ENCODE measurements at places on chromosomes 7 and 10.

DNA sequence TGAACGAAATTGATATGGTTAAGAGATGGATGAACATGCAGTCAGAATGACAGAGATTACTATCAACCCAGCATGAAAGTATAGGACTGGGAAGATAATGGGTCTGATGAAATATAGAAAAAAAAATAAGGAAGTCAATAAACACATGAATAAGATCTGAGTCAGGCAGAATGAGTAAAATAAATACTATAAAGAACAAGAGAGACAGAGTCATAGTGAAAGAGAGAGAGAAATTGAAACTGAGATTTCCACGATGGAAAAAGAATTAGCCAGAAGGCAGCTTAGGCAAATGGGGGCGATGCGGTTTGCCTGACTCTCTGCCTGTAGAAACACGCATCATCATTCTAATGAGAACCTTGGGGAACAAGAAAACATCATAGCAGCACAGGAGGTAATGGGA is 26.6 kb downstream of the SEMA3D start:
- no peak for DNase-seq

DNA sequence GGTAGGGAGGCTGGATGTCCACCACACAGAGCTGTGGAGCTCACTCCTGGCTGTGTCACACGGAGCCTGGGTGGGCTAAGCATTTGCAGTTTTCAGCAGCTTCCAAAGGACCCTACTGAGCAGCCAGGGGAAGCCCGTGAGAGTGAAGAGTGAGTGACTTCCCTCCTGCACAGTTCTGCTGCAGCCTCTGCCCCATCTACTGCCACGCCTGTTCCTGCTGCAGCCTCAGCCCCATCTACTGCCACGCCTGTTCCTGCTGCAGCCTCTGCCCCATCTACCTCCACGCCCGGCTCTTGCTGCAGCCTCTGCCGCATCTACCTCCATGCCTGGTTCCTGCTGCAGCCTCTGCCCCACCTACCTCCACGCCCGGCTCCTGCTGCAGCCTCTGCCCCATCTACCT is 12.2 kb downstream of the ADAM8 start:
- DNase-seq: no peak

DNA sequence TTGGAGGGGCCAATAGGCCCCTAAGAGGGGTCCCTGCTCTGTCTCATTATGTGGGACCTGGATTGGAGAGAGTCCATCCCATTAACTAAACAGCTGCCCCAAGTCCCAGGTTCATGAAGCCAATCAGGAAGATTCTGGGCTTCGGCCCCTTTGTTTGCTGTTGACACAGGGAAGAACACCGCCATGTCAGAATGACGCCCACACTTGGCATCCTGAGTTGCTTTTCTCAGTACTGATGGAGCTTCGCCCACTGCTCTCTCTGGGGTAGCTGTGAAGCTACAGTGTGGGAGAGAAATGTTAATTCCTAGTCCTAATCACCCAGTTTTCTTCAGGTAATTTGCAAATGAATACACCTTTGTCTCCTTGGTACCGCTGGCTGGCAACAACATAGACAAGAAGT is 264.7 kb downstream of the GLRX3 start:
- DNase-seq: no peak

DNA sequence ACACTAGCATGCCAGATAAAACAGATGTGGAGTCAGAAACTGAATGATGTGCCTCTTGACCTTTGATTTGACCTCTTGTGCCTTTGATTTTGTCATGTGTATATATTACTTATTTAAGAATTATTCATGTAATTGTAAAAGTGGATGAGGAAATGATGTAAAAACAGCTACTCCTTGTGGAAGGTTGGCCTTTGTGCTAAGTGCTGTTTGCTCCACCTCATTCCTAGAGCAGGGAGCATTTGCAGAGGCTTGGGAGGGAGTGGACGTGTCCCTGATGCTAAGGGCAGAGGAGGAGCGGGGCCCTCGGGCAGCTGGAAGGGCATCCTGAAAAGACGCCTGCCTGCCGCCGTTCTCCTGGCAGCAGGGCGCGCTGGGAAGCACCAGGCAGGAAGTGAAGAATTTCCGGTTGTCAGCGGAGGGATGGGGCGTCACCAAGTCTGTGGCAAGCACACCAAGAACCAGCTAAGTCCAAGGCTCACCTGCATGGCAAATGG is 197.6 kb upstream of the ZNF32 start:
- no peak for DNase-seq

DNA sequence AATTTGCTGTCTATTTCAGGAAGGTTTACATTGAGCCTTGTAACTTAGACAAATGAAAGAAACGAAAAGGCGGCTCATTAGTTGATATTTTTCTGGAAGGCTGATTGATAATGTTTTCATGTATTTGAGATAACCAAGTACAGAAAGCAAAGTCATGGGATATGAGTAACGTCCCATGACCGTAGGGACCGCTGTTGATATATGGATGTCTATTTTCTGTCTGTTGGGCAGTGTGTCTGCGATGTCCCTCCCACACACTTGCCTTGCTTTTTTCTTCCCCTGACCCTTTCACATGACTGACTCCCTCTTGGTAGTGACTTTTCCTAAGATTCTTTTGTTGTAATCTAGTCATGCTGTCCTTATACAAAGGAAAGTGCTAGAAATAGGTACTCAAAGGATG is 57.0 kb upstream of the GPR158 start:
- no peak for DNase-seq

DNA sequence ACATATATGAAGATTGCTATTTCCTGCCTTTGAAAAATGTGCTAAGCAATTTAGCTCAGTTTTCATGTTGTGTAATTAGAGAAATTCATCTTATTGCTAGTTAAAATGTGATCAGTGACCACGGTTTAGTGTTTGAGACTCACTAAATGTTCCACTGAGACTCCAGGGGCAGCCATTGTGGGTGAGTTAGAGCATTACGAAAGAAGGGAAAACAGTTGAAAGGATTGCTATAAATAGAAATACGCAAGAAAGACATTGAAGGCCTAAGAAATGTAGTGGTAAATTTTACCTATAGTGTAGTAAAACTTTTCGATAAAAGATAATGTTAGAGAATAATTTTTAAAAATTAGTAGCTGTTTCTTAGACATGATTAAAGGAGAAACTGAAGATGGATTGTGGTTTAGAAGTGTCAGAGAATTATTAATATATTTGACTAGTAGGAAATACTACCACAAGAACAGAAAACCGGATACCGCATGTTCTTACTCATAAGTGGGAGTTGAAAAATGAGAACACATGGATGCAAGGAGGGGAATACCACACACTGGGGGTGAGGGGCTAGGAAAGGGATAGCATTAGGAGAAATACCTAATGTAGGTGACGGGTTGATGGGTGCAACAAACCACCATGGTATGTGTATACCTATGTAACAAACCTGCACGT is 394.5 kb downstream of the SEMA3D start:
- no peak for DNase-seq

DNA sequence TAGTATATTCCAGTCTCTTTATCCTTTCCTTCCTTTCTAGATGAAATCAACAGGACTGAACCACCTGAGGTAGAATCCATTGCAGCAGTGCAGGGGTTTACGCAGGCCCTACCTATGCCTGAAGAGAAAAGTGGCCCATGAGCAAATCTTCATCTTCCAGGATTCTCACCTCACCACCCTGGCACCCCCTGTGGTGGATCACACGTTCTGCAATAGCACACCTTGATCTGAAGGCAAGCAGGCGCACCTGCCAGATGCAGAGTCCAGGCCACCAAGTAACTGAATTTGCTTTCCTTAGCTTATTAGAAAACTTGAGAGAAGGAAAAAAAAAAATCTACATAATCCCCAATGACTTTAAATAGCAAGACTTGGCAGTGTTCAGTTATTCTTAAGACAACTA is 121.4 kb downstream of the PIP4K2A start:
- DNase-seq: no peak

- DNase-seq: no peak
Observed at GRCh38 chr7:75623390-75624133, 115.2 kb downstream of the HIP1 start.

DNA sequence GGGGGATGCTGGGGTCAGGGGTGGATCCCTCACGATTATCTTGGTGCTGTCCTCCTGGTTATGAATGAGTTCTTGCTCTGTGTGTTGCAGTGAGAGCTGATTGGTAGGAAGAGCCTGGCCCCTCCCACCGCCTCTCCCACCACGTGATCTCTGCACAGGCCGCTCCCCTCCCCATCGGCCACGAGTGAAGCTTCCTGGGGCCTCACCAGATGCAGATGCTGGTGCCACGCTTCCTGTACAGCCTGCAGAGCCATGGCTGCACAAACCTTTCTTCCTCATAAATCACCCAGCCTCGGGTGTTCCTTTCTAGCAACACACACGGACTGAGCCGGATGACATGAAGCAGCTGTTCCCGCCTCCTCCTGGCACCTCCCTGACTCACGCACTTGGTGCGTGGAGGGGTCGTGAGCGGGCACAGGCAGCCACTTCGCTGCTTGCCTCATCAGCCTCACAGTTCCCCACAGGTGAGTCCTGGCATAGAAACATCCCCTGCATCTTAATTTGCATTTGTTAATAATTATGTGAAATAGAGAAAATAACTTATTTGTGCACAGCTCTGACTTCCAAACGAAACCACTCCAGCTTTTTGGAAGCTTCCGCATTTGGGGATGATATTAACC is 210.8 kb downstream of the ADARB2 start:
- no peak for DNase-seq

- DNase-seq: no peak
Observed at GRCh38 chr7:32586291-32587221, 91.3 kb downstream of the AVL9 start.

DNA sequence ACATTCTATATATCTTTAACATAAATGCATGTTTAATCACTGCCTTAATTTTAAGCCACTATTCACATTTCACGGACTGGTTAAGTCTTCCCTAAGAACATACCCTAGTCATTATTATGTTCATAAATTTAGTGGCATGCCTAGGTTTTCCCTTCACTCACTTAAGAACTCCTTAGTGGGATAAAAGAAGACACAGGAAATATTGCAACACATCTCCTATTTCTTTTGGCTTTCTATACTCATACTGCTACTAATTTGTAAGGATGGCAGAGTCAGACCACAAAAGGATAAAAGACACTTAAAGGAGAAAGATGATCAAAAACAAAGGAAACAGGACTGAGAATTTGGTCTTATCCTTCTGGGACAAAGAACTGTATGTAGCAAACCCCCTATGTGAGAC is 951.4 kb downstream of the SORCS3 start:
- no peak for DNase-seq

GRCh38 chr10:97866524-97867219 is 17.0 kb downstream of the GOLGA7B start:
- no peak for DNase-seq

DNA sequence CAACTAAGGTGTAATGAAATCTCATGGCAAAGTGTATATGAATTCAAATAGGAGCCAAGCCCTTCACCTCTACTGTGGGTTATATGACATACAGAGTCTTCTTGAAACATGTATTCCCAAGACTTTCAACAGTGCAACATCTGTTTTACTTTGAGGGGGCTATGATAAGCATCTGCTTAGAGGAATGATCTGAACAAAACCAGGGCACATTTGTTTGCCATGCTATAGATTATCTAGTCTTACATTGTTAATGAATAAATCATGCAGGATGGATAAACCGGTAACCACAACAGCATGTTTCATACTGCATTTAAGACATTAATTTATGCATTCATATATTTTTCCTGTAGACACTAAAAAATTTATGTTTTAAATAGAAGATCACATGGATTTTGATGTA is 1021.9 kb downstream of the LRMDA start:
- no peak for DNase-seq

GRCh38 chr10:66501356-66501755 is 424.5 kb upstream of the LRRTM3 start:
- DNase-seq: no peak

- DNase-seq: no peak
Observed at GRCh38 chr10:58577437-58577777, 64.7 kb downstream of the BICC1 start.

GRCh38 chr7:40506158-40506557 is 371.4 kb downstream of the SUGCT start:
- DNase-seq: no peak

DNA sequence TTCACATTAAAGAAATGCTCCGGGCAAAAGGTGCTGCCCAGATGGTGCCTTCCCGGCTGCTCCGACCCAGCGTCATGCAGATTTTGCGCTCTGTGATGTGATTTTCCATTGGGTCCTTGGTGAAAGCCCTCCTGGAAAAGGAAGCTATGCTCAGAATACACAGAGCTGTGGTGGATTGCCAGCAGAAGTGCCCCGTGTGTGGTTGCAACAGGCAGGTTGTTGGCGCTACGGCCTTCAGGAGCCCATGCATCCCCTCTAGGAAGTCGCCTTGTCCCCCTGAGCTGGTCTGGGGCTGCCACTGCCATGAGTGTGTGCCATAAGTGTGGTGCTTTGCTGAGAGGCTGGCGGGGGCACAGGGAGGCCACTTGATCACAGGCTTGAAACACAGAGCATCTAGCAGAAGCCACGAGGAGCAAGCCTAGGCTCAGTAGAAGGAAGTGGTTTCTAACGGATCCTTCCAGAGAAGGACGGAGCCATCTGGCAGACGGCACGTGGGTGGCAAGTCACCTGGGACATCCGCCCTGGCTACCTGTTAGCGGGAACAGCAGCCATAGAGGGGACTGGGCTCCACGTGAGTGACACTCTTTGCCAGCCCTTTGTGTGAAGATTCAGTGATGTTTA is 210.9 kb downstream of the CUX1 start:
- no peak for DNase-seq

DNA sequence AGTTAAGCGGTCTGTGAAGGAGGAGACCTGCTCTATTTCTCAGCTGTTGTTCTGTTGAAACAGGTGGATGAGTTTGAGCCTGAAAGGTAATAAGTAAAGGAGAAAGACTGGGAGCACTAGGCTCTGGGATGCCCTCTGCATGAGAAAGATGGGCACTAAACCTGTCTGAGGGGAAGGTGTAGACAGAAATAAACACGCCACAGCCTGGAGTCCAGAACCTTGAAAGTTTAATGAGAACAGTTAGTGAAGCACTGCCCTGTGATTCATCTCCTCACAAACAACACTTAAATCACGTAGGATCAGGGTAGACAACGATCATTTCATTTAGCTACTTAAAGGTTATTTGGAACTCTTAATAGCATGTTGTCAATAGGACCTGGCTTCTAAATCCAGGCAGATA is 193.1 kb downstream of the PHTF2 start:
- DNase-seq: no peak

DNA sequence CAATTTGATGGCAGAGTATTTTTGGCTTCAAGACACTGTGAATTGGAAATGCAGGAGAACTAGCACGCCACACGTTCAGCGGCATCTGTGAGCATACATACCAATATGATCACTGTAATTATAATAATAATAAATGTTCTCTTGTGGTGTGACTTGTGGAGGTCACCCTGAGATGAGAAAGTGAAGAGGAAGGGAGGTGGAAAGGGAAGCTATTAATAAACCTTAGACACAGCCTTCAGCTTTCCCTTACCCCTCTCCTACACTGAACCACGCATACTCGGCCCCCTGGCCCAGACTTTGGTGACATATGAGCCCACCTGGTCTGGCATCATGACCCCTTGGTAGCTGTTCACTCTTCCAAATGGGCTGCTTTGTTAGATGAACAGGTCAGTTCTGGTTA is 139.1 kb downstream of the SORCS3 start:
- DNase-seq: no peak

GRCh38 chr7:149479568-149479967 is 18.0 kb downstream of the ZNF746 start:
- no peak for DNase-seq

Measured in stimulated activated CD8-positive, alpha-beta memory T cell treated with anti-CD3 and anti-CD28 coated beads, Interleukin-15, amount 100 ng/mL, for 4 hours (primary cell).